Spleen (tissue), 13 donors: ENCODE measurements at places on chromosomes 2 and 18.
A peak's percentile ranks its signal among the peaks of the same experiment; 100 is the strongest.

DNA sequence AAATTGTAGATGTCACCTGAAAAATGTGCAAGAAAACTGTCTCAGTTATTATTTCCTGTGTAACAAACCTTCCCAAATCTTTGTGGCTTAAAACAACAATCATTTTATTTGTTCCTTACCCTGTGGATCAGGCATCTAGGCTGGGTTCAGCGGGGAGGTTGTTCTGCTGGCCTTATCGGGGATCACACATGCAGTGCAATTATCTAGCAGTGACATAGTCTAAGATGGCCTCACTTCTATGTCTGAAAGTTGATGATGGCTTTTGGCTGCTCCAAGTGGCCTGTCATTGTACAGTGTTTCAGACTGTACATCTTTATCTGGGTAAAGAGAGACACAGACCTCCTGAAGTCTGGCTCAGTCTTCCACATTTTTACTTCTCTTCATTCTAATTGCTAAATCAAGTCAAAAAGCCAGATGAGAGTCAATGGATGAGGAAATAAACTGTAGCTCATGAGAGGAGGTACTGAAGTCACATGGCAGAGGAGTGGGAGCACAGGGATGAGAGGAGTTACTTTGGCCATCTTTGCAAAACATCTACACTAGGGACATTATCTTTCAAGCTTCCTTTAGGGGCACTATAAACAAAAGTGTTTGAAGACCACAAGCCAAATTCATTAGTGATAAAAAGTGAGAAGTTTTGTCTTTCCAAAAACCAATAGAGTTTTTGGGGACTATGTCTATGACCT lies 243.1 kb upstream of the CCDC68 start:
- no peak for DNase-seq

- DNase-seq = no peak
Measured at GRCh38 chr2:85748039-85748734, 5.6 kb upstream of the ATOH8 start.

DNA sequence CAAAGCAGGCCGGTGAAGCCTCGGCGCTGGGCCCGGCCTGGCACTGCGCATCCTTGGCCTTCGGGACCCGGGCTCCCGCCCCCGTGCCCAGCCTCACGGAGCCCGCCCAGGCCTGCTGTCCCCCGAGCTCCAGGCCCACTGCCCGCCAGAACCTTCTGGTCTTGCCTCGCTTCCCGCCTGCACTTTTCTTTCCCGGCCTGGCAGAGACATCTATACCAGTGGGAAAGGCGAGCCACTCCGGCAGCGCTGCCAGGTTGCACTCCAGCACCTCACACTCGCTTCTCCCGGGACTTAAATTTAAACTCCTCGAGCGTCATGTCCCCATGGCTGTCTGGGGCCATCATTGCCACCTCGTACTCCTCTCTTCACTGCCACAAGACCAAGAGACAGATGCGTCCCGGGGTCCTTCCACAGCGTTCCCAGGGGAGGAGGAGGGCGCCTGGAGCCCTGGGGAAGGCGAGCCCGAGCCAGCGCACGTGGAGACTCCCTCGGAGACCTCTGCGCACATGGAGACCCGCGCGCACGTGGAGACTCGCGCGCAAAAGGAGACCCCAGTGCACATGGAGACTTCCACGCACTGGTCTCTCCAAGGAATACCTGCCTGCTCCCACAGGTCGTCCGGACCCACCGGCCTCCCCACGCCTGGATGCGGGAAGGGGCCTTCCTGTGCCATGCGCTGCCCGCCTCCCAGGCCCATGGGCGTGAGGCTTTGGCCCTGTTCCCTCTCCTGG lies 253.1 kb upstream of the SALL3 start:
- DNase-seq = peak; percentile 58

- DNase-seq = no peak
Measured at GRCh38 chr2:31248139-31248538, 14.2 kb downstream of the EHD3 start.

DNA sequence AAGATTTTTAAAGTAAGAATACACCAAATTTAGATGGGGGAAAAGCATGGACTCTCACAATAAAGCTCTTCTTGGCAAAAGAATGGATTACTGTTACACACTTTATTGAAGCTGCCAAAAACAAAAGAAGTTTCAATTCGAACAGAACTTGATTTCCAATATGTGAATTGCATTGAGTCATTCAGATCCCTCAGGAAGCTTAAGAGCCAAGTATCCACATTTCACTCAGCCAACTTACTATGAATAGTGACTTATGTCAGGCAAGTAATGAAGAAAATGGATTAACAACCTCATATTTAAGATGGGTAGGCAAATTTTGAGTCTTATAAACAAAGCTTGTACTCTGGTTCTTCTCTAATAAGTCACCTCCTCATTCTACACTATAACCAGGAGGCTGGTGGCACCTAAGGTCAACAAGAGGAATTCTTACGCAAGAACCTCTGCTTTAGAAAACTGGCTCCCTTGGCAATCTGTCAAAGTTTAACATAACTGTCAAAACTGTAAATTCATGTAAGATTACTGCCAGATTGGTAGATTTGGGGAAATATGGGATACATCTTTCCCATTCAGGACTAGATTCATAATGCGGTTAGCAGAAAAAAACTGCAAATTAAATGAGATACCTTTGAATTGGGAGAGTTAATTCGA lies 6.0 kb downstream of the HADHA start:
- DNase-seq = no peak

- no peak for DNase-seq
Measured at GRCh38 chr2:218501665-218502064, 66.5 kb downstream of the USP37 start.

GRCh38 chr2:10327896-10328669 lies 25.4 kb downstream of the HPCAL1 start:
- no peak for DNase-seq

- DNase-seq = no peak
Measured at GRCh38 chr2:197891897-197892442, 87.6 kb downstream of the PLCL1 start.

- no peak for DNase-seq
Measured at GRCh38 chr2:175855236-175855635, 146.8 kb downstream of the LNPK start.

- DNase-seq = no peak
Measured at GRCh38 chr2:60298006-60298696, 255.3 kb downstream of the BCL11A start.

DNA sequence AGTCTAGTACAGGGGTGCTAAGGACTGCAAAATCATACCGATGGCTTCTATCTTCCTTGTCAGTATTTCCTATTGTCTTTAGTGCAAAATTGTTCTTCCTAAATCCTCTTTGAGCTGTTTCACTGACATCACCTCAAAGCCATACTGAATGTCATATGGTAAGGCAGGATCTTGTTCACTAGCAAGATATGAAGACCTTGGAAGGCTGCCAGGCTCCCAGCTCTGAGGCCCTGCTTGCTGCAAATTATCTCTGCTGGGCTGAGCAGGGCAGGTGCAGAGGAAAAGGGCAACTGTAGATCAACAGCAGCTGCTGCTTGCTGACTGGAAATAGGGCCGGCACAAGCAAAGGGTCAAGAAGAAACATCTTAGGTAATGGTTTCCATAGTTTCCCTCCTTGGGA lies 58.2 kb downstream of the PMAIP1 start:
- DNase-seq = no peak

GRCh38 chr18:79744625-79745024 lies 53.1 kb upstream of the KCNG2 start:
- DNase-seq = peak; percentile 64
